SHP77 (cell line): ENCODE measurements at places on chromosomes 2 and 18.

GRCh38 chr2:144498277-144498676 lies 21.6 kb downstream of the ZEB2 start:
- DNase-seq, result no peak

DNA sequence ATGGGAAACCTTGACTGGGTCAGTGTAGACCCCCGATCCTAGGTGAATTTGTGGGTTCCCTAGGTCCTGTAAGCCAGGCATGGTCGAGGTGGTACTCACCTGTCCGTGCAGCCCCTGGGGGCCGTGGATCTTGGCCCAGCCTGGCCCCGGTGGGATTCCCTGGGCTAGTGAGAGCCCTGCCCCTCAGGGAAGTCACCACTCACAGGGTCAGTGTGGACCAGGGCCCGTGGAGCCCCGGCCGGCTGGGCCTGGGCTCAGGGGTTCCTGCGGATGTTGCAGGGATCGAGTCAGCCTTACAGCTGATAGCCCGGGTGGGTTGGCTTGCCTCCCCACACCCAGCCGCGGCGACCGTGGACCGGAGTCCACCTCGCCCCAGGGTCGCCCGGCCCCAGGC lies 528 bp downstream of the ATG9A start:
- no peak for DNase-seq

GRCh38 chr2:182716650-182716979 lies 558 bp downstream of the DNAJC10 start:
- peak; percentile 30 for DNase-seq

DNA sequence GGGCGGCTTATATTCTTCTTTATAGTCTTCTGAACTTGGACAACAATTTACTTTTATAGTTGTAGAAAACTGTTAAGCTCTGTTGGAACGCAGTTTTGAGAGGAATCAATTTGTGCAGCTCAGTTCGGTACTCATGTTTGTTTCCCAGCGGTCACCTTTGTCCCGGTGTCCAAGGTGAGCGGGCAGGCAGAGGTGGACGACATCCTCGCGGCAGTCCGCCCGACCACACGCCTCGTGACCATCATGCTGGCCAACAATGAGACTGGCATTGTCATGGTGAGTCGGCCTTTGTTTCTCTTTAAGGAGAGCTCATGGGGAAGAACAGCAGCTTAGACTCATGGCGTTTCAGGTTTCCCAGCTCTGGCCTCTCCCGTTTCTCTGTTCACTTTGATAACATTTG lies 18.6 kb upstream of the ESPNL start:
- DNase-seq, result no peak

- peak; percentile 6 for DNase-seq
Observed at GRCh38 chr2:164903951-164904350, 51.4 kb downstream of the SLC38A11 start.

- DNase-seq, result peak; percentile 26
Observed at GRCh38 chr2:208373460-208374089, 33.0 kb upstream of the PTH2R start.

DNA sequence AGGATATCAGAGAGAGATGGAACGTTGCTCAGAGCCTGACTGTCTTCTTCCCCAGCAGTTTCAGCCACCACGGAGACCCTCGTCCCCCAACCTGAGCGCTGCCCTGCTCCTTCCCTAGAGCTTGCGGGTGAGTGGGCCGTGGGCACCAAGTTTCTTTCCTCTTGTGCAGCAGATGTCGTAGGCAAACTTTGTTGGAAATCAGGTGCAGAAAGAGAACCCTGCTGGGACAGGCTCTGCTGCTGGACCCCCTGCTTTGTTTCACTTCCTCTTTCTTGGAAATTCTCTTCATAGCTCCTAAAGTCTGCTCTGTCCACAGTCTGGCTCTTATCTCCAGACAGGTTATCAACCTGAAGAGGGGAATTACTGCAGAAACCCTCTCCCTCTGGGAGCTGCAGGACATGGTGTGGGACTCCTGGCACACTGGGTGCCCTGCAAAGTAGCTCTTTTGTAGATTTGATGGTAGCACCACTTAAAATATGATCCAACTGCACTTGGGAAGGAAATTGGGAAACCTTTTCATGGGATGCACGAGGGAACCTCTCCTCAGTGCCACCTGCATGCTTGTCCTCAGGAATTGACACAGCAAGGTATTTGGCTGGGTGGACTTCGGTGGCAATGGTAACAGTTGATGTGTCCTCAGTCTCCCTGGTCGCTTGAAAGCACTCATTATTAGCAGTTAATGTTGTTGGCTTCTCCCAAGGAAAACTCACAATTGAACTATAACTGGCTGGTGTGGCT lies 92.2 kb downstream of the ALPK2 start:
- no peak for DNase-seq

- DNase-seq, result no peak
Observed at GRCh38 chr2:49416252-49416651, 261.9 kb upstream of the FSHR start.

- no peak for DNase-seq
Observed at GRCh38 chr18:75140296-75140695, 68.6 kb downstream of the PTGR3 start.

DNA sequence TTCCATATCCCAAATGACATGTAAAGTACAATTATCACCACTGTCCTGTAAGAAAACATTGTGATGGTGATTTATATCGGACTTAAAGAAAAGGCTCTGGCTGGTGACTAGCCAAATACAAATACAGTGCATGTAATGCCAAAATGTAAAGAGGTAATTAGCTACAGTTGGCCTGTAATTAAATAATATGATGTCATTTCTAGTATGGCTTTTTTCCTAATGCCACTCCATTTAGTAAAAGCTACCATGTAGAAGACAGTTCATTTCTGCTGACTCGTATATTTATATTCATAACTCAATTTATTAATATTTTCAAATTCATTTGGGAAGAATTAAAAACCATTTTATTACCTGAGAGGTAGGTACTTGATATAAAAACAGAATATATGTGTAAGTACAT lies 815.7 kb downstream of the ERBB4 start:
- no peak for DNase-seq

DNA sequence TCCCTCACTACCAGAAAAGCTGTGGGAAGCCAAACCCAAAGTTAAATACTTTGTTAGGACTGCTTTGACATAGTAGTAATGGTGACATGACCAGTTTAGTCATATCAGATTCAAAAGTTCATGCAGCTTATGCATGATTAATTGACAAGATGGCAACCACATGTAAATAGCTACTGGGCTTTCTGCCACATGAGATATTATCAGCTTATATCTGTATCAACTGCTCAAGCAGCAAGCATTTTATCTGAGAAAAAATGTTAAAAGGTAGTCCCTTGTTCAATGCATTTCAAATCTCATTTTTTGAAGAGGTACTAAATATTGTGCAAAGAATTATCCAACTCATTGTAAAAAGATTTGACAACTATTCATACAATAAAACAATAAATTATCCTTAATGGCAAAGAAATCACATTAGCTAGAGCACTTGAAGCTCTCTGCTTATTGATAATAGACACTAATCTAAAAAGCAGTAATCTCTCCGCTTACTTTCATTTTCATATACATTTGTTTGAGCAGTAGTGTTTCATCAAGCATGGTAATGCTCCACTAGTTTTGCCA lies 993.6 kb upstream of the NXPH2 start:
- no peak for DNase-seq

GRCh38 chr2:173876833-173877413 lies 88.2 kb downstream of the SP3 start:
- no peak for DNase-seq

DNA sequence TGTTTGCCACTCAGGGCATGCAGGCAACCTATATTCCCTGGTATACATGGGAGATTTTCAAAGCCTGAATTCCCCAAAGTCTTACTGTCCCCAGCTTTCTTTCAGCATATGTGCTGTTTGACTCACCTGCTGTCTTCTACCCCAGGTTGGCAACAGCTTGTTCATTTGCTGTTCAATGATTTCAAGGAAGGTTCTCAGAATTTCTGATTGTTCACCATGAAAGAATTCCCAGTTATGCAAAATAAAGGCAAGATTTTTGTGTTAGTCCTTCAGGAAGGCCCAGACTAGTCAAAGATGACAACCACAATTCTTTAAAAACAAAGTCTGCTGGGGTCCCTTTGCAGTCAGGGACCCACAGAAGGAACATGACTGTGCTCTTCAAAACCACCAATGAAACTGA lies 1057.8 kb upstream of the CDH2 start:
- no peak for DNase-seq

DNA sequence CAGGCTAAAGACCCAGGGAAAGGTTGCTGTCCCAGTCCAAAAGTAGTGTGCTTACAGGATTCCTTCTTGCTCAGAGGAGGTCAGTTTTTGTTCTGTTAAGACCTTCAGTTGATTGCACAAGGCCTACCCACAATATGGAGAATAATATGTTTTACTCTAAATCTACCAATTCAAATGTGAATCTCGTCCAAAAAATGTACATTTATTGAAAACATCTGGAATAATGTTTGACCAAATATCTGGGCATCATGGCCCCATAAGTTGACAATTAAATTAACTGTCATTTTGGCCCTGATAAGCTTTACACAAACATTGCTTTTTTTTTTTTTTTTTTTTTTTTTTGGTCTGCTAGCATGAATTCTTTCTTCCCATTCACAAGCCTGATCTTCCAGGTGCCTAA lies 109.8 kb downstream of the CCDC178 start:
- DNase-seq, result no peak

DNA sequence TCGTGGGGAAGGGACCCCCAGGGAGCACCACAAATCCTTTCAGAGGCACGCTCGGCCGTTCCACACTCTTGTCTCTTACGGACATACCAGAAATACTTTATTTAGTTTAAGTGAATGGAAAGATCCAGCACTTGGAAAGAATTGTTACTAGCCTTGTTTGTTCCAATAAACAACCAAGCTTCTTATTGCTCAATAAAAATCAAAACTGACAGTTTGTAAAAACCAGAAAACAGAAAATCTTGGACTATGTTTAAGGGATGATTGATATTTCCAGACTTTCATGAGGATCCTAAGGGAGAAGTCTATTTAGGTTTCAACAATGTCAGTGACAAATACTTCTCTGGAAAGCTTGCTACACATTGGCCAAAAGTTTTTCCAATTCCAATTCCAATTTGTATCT lies 31.6 kb upstream of the CCBE1 start:
- DNase-seq, result no peak

DNA sequence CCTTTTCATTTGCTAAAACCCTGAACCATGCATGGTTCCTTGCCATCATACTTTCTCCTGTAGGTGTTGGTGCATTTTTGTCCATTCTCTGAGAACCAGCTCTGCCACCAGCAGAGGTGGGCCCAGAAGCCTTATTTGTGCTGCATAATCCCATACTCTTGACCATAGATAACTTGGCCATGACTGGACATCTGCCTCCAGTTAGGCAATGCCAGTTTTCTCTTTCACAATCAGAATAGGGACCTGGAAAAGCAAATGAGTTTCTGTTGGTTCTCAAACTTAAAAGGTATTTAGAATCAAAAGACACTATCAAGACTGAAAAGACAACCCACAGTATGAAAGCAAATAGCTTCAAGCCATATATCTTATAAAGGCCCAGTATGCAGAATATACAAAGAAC lies 167.3 kb downstream of the MAIP1 start:
- no peak for DNase-seq

GRCh38 chr2:60589104-60589503 lies 35.6 kb upstream of the BCL11A start:
- DNase-seq, result no peak

DNA sequence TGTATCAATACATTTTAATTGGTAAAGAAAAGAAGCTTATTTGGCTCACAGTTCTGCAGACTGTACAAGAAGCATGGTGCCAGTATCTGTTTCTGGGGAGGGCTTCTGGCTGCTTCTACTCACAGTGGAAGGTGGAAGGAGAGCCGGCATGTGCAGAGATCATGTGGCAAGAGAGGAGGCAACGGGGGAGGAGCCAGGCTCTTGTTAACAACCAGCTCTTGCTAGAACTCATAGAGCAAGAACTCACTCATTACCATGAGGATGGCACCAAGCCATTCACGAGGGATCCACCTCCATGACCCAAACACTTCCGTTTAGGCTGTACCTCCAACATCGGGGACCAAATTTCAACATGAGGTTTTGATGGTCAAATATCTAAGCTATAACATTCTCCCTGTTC lies 7.5 kb downstream of the PARD6G start:
- no peak for DNase-seq

DNA sequence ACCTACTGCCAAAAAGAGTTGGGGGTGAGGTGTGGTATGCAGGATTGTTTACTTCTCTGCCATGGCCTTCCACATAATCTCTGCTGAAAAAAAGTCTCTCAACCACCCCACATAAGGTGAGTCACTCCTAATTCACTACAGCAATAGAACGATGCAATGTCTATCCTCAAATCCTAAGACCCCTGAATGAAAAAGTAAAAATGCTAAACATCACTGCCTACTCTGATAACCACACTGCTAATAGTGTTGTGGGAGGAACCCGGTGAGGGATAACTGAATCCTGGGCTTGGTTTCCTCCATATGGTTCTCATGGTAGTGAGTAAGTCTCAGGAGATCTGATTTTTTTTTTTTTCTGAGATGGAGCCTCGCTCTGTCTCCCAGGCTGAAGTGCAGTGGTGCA lies 252.5 kb downstream of the PIEZO2 start:
- no peak for DNase-seq

GRCh38 chr2:72149556-72150156 lies 2.0 kb upstream of the CYP26B1 start:
- DNase-seq, result no peak
